ENCODE measurements at places on chromosomes 6 and 20.

DNA sequence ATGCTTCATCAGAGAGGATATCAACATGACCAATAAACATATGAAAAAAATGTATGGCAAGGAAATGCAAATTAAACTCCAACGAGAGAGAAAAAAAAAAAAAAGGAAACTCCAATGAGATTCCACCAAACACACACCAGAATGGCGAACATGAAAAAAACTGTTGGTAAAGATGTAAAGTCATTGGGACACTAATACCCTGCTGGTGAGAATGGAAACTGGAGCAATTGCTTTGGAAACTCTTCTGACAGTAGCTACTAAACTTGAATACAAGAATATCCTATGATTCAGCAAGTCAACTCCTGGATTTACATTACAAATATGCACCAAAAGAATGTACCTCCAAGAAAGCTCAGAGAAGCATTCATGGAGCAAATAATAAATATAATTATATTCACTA lies 260.7 kb upstream of the ECI2 start:
- no peak for DNase-seq

DNA sequence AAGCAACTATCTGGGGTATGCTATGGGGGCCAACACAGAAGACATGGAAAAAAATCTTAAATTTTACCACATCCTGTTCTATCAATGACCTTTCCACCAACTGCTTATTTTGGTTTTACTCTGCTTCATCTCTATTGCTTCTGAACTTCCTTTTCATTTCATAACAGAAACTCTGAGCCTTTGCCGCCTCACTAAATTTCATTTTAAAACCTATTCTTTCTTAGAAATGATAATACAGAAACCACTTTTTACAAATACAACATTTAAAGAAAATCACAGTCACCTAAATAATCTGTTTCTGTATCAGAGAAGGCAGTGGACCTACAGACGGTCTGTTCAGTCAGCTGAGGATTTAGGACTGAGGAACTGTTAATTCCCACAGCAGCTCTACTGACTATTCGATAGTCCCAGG lies 117.5 kb downstream of the KCNQ5 start:
- DNase-seq = no peak

- no peak for DNase-seq
Observed at GRCh38 chr6:120875900-120876299, 458.4 kb downstream of the TBC1D32 start.

DNA sequence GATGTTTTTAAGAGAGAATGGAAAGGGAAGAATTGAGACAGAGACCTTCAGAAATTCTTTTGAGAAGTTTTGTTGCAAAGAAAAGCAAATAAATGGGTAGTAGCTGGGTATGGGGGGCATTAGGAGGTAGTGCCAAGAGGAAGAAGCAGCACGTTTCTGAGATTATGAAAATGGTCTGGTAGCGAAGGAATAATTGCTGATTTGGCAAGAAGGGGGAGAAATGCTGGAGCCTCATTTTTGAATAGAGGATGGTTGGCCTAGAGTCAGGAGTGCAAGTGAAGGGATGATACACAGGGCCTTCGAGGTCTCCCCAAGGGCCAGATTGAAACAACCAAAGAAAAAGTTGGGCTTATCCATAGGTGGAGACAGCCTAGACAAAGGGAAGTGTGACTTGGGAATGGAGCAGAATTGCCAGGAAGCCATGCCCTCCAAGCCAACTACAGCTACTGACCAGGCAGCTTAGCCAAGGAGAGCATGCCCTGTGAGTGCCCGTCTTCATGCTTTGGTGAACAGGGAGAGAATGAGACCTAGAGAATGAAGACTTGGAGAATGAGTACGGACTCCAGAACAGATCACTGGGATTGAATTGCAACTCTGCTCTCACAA lies 14.2 kb upstream of the TBC1D7 start:
- no peak for DNase-seq

DNA sequence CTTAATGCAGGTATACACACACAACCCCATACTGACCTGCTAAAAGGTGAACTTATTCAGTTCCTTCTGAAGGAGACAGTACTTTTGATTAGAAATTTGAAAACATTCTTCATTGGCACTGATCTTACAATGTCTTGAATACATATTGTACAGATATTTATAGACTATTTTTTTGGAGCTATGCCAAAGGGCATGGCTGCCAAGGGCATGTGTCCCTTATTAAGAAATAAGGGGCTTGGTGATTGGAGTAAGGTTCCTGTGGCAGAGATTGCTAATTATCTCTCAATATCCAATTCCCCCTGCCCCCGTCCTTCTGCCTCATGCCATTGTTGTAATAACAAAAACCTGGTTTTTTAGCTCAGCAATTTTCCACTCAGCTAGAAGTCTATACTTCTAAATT lies 355.9 kb downstream of the FARS2 start:
- no peak for DNase-seq

- no peak for DNase-seq
Observed at GRCh38 chr6:37504024-37504423, 4.3 kb upstream of the CCDC167 start.

Data from fibroblast of skin of scalp (primary cell).